ENCODE measurements at places on chromosomes 4 and X.

- peak; percentile 60 for DNase-seq
Measured at GRCh38 chrX:8988446-8988845, 45.5 kb downstream of the FAM9B start.

GRCh38 chr4:20266215-20267082 is 14.7 kb downstream of the SLIT2 start:
- no peak for DNase-seq

DNA sequence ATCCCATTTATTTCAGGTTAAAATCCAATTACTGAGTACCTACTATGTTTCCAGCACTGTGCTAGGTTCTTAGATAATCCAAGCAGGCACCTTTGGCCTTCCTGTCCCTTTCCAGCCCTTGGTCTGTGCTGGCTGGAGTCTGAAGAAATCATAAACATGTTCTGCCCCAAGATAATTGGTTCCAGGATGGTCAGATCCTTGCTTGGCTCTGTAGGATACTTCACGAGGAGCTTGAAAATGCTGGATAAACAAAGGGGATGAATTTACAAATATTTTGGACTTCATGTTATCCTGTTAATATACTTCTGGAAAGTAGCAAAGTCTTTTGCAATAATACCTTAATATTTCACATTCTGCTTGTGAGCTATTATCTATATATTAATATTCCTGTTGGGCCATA is 35.0 kb upstream of the FHL1 start:
- DNase-seq: no peak

DNA sequence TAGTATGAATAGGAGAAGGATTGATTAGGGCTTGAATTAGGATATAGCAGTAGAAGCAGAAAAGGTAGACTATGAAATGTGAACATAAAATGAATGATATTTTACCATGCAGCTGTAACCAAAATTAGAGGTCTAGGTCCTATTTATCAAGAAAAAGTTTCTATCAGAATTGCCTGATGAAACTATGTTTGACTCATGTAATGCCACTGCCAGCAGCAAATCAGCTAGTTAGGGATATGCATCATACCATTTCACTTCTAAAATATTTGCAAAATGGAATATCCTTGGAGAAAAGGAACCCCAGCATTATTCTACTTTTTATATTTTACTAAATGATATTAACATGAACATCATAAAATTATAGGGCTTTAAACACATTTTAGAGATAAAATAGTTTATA is 188.4 kb downstream of the WDFY3 start:
- no peak for DNase-seq

DNA sequence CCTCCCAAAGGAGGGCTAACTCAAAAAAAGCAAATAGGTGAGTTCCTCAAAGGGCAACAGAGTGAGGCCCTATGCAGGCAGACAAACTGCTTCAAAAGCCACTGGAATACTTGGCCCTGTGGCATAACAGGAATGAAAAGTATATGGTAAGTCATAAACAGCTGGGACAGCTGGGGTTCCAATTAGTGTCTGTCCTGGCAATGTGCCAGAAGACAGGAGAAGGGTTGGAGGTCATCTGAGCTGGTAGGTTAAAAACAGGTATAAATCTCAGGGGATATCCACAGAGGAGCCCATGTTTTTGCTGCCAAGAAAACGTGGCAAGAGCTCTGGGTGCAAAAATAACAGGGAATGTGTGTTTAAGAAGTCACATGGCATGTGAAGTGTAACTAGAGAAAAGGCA is 111.6 kb downstream of the APOOL start:
- no peak for DNase-seq

DNA sequence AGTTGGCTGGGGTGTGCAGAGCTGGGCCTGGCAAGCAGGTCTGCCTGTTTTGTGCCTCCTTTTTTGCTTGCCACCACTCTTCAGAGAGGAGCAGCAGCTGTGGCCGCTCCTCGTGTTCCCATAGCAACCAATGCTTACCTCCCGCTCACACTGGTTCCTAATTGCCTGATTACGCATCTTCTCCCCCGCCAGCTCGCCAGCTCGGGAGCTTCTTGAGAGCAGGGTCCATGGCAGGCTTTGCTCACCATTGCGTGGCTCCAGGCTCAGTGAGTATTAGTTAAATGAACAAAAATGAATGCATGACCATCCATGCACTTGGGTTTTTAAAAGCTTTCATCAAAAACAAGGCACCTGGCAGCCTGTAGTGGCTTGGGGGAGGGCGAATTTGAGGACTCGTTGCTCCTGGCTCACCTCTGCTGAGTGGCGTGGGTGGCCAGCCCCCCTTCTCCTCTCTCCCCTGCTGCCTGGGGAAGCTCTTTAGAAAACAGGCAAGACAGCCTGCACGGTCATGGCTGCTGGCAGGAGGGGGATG is 14.2 kb upstream of the PJA1 start:
- no peak for DNase-seq

GRCh38 chrX:63754136-63754859 is 30.7 kb downstream of the ARHGEF9 start:
- no peak for DNase-seq

- DNase-seq: no peak
Measured at GRCh38 chr4:16785793-16786527, 112.5 kb downstream of the LDB2 start.

- no peak for DNase-seq
Measured at GRCh38 chrX:50068285-50068563, 132.6 kb downstream of the AKAP4 start.

DNA sequence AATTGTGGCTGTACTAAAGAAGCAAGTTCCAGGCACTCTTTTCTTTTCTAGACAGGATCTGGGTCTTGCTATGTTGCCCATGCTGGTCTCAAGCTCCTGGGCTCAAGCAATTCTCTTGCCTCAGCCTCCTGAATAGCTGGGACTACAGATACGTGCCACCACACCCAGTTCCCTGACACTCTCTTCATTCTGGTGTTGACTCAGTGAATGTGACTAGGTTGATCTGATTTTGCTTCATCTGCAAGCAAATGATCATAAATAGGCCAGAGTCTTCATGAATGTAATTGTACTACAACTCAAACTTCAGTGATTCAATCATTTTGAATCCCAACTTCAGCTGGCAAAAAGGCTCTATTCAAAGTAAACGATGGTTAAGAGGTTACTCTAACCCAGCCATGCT is 78.5 kb downstream of the APBB2 start:
- DNase-seq: no peak

DNA sequence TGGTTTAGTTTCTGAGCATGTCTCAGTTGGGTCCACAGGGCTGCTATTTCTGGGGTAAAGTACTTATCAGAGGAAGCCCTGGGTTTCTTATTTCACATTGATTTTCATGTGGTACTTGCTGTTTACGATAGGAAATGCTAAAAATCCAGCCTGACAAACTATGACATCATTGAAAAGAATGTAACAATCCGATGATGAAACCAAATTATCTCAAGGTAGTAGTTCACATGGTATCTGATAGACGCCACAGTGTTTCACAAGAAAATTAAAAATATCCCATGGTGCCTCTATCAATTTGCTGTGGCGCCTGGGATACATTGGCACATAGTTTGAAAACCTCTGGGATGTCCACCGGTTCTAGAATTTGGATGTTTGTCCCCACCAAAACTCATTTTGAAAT is 418.9 kb upstream of the RPS6KA3 start:
- DNase-seq: no peak

GRCh38 chr4:187576751-187577150 is 418.8 kb upstream of the ZFP42 start:
- DNase-seq: no peak

- DNase-seq: no peak
Measured at GRCh38 chr4:20456407-20456806, 204.7 kb downstream of the SLIT2 start.

GRCh38 chr4:630656-631055 is 5.3 kb downstream of the PDE6B start:
- no peak for DNase-seq

DNA sequence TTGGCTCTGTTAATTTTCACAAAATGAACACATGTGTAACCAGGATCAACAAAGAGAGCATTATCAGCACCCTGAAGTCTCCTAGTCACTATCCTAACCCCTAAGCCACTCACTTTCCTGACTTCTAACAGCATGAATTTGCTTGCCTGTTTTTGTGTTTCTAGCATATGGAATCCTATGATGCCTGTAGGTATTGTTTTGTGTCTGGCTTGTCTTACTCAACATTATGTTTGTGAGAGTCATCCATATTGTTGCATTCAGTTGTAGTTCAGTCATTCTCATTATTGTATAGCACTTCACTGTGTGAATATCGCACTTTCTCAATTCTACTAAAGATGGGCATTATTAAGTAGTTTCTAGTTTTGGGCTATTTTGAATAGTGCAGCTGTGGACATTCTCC is 15.6 kb downstream of the EDNRA start:
- DNase-seq: no peak

DNA sequence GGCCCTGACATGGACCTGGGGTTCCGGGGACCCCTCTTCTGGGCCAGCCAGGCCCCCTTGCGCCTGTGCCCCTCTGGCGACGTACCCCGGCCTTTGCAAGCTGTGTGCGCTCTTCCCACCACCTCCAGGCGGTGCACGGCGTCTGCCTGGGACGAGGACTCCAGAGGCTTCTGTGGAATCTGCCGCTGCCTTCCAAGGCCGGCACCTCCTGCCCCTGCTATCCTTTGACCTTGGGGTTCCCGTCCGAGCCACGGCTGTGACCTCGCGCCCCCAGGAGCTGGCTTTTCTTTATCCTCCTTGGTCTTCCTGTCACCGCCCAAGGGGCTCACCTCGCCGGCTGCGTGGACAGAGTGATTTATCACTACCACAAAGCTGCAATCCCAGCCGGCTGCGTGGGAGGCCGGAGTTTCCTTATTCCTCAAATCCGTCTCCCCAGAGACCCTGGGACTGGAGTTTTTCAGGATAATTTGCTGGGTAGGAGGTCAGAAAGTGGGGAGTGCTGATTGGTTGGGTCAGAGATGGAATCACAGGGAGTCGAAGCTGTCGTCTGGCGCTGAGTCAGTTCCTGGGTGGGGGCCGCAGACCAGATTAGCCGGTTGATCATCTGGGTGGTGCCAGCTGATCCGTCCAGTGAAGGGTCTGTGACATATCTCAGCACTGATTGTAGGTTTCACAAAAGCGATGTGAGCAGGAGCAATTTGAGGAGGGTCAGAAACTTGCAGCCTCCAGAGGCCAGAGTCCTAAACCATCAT is 19.8 kb upstream of the PLCXD1 start:
- DNase-seq: peak; percentile 44

- DNase-seq: no peak
Measured at GRCh38 chr4:104859601-104860237, 287.0 kb upstream of the TET2 start.

- no peak for DNase-seq
Measured at GRCh38 chr4:155430895-155431795, 54.4 kb upstream of the MAP9 start.

- DNase-seq: peak; percentile 48
Measured at GRCh38 chr4:68597482-68597881, 21.4 kb upstream of the UGT2B17 start.

DNA sequence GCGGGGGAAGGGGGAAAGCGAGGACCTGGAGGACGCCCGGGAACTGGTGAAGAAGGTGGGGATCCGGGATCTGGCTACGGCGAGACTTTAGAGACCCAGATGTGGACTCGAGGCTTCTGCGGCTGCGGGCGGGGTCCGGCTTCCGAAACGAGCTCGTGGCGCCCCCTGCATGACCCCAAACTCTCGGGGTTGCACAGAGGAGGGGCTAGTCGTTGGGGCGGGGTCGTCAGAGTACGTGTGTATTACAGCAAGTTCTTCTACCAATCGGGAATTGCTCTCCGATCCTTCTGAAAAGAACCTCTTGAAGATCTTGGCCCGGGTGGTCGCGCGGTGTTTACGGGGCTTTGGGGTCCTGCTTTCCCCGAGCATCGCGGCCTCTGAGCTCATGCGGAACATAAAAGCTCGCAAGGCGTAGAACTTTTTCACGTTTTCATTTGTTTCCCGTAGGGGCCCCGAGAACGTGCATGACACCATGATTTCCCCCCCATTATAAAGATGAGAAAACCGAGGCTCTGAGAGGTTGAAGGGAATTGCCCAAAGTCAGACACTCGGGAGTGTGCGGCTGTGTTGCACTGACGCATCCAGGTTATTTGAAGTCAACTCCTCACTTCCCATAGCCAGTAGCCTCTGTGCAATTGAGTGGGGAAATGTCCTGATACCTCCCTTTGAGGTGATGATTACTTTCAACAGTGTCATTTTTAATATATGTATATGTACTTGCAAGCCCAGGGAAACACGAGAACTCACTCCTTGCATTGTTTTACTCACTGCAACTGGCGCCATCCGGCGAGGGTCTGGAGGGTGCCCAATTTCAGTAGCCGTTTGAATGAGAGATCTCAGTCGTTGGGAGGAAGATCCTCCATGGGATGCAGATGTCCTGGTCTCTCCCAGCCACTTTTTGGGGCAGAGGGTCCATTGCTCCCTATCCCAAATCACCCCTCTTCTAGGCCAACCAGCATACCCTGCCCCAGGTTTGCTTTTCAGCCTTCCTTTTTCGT is at the start of gene BEND4:
BEND4 (minus strand) TSS at position 149 of the 998 bp plus-strand sequence. CDS start 512 bp downstream, outside the sequence.
- DNase-seq: no peak

- DNase-seq: no peak
Measured at GRCh38 chr4:48986654-48987164, 634 bp downstream of the CWH43 start.

Measured in left lobe of liver (tissue), 2 donors.